ENCODE measurements at places on chromosomes 1 and 21. TPM values are rescaled to one million over a fixed set of nuclear protein-coding genes. Genes with fewer than 3 reads are reported as not detected.

GRCh38 chr1:224959115-224959514, 29.6 kb downstream of the DNAH14 start:
- DNase-seq, result no peak

- DNase-seq, result no peak
Observed at GRCh38 chr1:1623181-1623630, 7.9 kb downstream of the MIB2 start.

DNA sequence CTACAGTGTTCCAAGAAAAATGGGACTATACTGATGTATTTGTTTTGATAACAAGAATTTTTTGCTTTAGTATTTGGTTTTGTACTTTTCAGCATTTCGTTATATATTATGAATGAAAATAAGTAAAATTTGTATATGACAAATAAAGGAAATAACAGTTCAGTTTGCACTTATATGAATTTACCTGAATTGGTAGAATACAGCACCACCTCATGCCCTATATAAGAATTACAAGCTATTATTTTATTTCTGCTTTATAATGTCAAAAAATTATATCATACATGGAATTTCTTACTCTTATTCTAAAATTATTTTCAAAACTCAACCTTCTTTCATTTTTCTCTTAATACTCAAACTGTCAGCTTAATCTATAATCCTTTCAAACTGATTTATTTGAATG, 14.6 kb downstream of the EFCAB7 start:
- DNase-seq, result no peak

NAXE gene
- 66.9 TPM for polyA plus RNA-seq
